Stimulated activated CD8-positive, alpha-beta memory T cell treated with anti-CD3 and anti-CD28 coated beads, Interleukin-2, amount 100 ng/mL, for 1 hour (primary cell): ENCODE measurements at places on chromosomes 11 and 22.
A peak's percentile ranks its signal among the peaks of the same experiment; 100 is the strongest.

- DNase-seq = no peak
Measured at GRCh38 chr11:6371825-6372224, 18.4 kb upstream of the SMPD1 start.

DNA sequence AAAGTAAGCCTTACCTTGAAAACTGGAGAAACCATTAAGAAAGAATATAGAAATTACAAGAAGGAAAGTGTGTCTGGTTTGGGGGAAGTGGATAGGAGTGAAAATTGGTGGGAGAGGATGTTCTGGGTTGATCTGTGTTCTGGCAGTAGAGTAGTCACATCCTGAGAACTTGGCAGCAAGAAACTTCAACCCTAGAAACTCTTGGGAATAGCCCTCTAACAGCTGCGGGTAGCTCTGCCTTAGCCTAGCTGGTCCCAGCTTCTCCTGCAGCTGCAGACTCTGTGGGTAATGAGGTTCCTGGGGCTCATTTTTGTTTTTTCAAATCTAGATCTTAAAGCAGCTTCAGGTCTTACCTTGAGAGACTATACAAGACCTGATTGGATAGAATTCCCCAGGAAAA is 24.2 kb upstream of the OR6X1 start:
- DNase-seq = no peak

DNA sequence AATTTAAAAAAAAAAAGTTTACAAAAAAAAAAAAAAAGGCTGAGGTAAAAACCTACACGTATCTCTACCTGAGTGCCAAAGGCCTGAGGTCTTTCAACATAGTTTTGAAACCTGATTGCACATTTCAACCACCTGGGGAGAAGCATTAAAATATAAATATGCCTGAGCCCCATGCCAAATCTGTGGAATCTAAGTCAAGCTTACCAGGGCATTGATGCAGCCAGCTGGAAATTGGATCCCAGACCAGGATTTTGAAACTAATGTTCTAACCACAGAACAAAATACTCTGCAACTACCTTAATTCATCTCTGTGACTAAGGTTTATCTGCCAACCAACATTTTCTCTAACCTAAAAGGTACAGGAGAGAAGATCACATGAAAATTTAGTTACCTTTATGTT is 38.8 kb upstream of the CHRNA10 start:
- DNase-seq = no peak

DNA sequence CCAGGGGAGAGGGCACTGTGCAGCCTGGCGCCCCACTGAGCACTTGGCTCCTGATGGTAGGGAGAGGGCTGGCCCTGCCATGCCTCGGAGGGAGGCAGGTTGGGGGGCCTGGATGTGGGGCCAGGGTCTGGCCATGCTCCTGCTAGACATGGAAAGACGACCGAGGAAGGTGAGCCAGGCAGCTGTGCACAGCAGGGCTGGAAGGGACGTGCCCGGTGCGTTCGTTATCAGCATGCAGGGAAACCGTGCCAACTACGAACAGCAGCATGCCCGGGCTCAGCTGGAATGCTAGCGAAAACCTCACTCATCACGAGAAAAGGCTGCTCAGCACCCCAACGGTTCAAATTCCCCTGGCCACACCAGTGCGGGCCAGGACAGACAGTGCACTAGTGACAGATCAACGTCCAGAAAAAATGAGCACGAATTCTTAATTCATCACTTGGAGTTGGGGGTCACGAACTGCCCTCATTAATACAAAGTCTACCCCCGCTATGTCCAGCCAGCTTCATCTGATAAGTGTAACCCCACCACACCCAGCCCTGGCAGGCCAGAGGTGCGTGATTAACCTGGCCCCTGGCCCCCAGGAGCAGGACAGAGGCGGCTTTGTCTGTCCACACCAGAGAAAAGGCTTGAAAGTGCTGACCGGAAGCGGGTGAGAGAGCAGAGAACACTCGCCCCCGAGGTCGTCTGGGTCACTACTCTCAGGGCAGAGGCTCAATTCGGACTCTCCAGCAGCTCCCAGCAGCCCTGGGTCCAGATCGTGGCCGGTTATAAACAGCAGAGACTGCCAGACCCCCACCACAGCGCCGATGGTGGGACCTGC is 84.2 kb downstream of the CELSR1 start:
- DNase-seq = no peak

GRCh38 chr11:93735627-93736026 is 5.7 kb downstream of the TAF1D start:
- no peak for DNase-seq

- no peak for DNase-seq
Measured at GRCh38 chr11:76670485-76671236, at the start of gene LRRC32. LRRC32 (minus strand) TSS chr11:76670747; CDS start chr11:76665954, 4,793 bp downstream.

DNA sequence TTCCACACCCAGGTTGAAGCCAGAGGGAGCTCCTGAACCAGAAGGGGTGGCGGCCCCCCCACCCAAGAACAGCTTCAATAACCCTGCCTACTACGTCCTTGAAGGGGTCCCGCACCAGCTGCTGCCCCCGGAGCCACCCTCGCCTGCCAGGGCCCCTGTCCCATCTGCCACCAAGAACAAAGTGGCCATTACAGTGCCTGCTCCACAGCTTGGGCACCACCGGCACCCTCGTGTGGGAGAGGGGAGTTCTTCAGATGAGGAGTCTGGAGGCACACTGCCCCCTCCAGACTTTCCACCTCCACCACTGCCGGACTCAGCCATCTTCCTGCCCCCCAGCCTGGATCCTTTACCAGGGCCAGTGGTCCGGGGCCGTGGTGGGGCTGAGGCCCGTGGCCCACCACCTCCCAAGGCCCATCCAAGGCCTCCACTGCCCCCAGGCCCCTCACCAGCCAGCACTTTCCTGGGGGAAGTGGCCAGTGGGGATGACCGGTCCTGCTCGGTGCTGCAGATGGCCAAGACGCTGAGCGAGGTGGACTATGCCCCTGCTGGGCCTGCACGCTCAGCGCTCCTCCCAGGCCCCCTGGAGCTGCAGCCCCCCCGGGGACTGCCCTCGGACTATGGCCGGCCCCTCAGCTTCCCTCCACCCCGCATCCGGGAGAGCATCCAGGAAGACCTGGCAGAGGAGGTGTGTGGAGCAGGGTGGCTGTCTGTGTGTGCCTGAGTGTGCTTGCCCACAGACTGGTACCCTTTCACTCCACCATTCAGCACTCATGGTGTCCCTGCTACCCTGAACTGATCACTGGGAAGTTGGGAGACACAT is 6.7 kb downstream of the PHOX2A start:
- no peak for DNase-seq

DNA sequence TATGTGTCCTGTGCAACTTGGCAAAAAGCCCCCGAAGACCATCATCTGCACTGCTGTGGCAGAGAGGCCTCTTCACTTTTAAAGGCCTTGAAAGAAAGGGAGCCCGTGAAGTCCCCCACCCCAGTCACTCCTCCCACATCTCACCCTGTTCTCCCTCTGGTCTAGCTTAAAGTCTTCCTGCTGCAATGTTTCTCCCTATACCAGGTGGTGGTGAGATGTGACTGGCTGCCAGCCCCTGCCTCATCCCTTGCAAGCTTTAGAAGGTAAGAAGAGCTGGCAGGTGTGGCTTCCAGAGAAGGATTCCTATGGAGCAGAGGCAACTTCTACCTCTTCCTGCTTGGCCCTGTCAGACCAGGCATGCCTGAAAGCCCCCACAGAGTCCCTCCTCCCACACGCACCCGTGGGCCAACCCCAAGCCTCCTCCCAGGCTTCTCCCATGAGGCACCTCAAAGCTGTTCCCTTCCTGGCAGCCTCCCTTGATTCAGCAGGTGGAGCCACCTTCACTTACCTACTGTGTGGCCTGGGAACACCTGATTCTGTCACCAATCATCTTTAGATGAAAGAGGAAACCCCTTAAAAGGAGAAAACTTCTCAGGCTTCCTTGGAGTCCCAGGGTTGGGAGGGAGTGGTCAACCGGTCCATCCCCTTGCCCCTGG is 4.0 kb upstream of the TRIM29 start:
- no peak for DNase-seq

- no peak for DNase-seq
Measured at GRCh38 chr11:121588747-121589146, 136.0 kb upstream of the SORL1-AS1 start.

DNA sequence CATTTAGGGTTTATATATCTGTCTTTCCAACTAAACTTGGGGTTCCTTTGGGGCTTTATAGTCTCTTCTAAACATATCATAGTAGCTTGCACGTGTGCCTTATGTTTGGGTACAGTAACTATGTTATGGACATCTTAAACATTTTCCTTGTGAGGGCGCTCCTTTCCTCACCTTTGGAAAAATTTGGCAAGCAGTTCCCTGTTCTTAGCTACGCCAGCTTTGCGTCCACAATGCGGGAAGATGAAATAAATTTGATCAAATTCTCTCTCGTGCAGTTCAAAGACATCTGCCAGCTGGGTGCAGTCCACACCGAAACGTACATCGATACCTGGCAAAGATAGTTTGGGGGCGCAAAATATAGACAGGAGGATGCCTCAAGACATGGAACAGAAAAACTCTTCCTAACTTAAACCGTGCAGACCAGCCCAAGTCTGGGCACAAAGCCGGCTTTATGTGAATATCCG is 548 bp downstream of the FDXACB1 start:
- DNase-seq = no peak

GRCh38 chr11:30316237-30316636 is 6.7 kb upstream of the ARL14EP start:
- no peak for DNase-seq

- no peak for DNase-seq
Measured at GRCh38 chr11:131463649-131464425, 93.4 kb downstream of the NTM start.

- no peak for DNase-seq
Measured at GRCh38 chr11:115501893-115502589, 2.2 kb downstream of the CADM1 start.

DNA sequence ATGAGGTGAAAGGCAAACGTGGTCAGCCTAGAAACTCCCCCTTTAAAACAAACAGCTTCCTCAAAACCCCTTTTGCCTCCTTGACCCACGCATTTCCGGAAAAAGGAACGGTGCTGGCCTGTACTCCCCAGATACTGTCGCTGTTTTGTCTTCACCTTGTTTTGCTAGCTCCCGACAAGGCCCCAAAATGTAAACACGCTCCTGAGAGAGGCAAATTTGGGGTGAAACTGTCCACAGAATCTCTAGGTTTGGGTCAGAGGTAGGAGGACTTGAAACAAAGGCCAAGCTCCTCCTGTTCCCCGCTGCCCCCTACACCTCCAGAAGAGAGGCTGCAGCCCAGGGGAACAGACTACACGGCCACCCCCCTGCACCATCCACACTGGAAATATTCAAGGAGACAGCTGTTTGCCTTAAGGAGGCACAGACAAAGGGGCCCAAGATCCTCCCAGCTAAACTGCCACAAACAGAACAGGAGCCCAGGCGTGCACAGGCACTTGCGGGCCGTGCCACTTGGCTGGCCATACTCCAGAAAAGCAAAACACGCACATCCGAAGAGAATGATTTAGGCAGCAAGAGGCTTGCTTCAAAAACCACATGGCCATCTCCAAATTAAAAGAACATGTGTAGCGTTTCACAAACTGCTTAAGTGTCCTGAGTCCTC is 160.5 kb upstream of the GRK3 start:
- DNase-seq = no peak

DNA sequence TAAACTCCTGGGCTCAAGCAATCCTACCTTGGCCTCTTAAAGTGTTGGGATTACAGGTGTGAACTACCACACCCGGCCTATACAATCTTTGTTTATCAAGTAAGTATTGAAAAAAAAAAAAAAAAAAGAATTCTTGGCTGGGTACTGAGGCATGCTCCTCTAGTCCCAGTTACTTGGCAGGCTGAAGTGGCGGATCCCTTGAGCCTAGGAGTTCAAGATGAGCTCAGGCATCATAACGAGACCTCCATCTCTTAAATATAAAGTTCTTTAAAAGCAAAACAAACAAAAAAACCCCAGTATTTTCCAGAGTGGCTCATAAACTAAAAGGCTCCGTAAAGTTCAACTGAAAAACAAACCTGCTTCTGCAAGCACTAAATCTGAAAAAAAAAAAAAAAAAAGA is 50.3 kb upstream of the GAB2 start:
- DNase-seq = no peak

- no peak for DNase-seq
Measured at GRCh38 chr22:48713272-48714205, 1114.1 kb downstream of the BRD1 start.

DNA sequence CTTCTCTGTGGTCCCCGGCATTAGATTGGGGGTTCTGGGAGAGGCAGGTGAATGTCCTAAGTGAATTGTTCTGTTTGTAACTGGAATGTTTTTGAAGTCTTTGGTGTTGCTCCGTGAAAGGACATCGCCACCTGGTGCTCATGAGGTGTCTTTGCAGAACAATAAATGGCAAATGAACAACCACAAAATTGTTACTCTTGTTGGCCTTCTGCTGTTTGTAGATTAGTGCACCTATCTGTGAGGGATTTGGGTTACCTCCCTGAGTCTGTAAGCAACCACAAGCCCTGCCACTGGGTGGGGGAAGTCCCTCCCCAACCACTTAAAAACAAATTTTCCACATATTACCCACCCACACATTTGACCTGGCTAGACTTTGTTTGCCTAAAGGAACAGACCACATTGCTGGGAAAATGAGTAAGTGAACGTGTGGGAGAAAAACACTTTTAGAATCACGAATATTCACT is 4.7 kb downstream of the MPEG1 start:
- DNase-seq = peak; percentile 13

DNA sequence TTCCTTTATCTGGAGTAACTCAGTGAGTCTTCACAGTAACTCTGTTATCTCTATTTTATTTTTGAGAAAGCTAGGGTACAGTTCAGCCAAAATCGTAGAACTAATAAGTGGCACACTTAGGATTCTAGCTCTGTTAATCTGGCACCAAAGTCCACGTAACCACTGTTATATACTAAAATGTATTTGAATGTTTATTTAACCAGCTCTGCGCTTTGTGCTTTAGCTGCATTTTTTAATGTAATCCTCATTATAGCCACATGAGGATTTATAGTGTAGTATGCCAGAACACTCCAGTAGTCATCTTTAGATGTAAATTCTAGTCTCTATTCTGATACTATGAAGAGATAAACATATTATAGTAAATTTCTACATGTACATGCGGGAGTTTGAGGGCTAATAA is 36.8 kb downstream of the YAP1 start:
- DNase-seq = no peak

DNA sequence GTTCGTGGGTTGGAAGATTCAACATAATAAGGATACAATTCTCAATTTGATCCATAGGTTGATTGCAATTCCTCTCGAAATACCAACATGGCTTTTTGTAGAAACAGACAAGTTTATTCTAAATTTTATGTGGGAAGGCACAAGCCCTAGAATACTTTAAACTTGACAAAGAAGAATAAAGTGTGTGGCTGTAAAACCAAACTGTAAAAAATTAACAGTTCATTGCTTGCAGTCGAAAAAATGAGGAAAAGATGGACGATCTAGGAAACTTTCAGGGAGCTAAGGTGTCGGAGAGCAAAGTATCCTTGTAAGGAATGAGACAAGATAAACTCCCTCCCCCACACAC is 1.0 kb upstream of the GLB1L3 start:
- DNase-seq = no peak

GRCh38 chr11:66631883-66632282 is 6.6 kb upstream of the RBM4 start:
- no peak for DNase-seq

- DNase-seq = no peak
Measured at GRCh38 chr11:125412509-125412908, 83.6 kb downstream of the FEZ1 start.
